Left ventricle myocardium superior (tissue), 1 donor: ENCODE measurements at places on chromosomes 1 and 21. TPM values are rescaled to one million over a fixed set of nuclear protein-coding genes. Genes with fewer than 3 reads are reported as not detected.

AXDND1 gene
- total RNA-seq = not detected

WDR64 gene
- not detected for total RNA-seq

GNAT2 gene
- not detected for total RNA-seq

RAB25 gene
- not detected for total RNA-seq

MAEL gene
- total RNA-seq = 0.87 TPM

TTC39A gene
- 18.0 TPM for total RNA-seq

B3GALT5 gene
- 0.10 TPM for total RNA-seq

SLC19A2 gene
- 18.2 TPM for total RNA-seq

ARHGAP30 gene
- 3.7 TPM for total RNA-seq

- DNase-seq = no peak
Measured at GRCh38 chr1:67191668-67192520, 25.6 kb downstream of the IL23R start.

DNA sequence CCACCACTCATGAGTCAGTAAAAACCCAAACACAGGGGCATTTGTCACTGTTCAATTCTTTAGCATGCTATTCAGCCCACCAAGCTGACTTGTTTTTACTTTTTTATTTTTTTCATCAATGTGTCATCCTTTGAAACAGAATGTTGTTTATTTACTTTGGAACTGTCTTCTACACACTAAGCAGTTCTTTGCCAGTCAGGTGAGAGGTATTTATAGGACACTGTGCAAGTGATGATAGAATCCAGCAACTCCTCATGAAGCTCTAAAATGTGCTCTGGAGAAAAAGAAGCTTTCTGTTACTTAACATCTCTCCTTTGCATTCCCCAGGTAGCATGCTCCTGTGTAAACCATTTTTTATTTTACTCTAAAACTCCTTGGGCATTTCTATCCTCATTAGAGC lies 582.0 kb upstream of the TMPRSS15 start:
- no peak for DNase-seq

DNA sequence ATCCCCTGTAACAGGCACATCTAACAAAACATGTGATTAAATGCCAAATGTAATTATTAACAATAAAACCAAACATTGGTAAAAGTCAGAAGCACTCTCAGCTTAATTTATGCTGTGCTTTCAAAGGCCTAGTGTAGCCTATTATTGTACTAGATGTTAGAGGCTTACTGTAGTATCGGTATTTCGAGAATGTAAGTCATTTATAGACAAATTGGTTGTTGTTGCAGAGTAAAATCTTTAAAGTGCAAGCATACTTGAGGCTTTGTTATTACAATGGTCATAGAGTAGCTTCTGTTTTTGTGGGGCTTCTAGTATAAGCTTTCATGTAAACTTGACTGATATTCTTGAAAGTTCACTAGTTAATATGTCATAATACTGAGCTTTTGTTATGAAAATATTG lies 965.8 kb downstream of the PLA2G4A start:
- DNase-seq = no peak

GRCh38 chr1:28631713-28632112 lies 11.2 kb downstream of the TAF12 start:
- no peak for DNase-seq

GRCh38 chr1:15412175-15412800 lies 2.6 kb downstream of the EFHD2 start:
- no peak for DNase-seq

- no peak for DNase-seq
Measured at GRCh38 chr1:210445931-210446330, 117.2 kb downstream of the HHAT start.

GRCh38 chr1:216896146-216896545 lies 172.9 kb upstream of the ESRRG start:
- no peak for DNase-seq

- no peak for DNase-seq
Measured at GRCh38 chr1:41240781-41241353, 1.2 kb downstream of the SCMH1 start.

DNA sequence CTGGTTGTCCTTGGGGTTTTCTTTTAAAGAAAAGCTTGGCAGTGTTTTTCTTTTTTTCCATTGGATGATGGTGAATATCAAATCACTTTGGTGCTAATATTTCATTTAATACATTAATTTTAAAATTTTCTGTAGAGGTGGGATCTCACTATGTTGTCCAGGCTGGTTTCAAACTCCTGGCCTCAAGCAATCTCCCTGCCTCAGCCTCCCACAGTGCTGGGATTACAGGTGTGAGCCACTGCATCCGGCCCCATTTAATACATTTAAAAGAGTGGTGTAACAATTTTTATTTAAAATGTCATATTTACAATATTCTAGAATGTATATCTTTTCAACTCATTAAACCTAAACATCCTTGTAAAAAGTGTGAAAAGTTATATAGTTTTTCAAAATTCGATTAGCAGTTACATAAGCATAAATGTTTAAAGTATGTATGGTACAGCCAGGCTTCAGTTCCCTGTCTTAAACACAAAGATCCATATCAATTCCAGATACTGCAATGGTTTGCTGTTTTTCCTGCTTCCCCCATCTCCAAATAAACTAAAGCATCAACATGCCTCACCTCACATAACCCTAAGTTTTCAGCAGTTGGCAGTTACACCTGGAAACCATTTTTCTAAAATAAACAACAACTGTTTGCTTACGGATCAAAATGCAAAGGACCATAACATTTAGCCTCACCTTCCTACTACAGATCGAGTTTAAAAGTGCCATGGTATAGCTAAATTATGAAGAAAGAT lies 8.9 kb upstream of the LGALS8 start:
- no peak for DNase-seq

DNA sequence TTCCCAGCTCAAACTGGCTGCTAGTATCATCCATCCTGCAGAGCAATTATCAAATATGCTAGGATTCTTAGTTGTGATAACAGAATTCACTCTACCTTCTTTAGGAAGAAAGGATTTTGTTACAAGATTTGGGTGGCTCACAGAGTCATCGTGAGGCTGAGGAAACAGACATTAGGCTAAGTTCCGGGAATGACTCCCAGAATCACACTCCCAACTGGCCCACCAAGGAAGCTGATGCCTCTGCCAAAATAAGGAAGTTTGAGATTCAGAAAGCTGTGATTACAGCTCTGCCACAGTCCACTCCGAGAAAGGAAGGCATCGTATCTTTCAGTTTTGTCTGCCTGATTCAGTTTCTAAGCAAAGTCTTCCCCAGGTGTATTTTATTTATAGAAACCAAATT lies 50.6 kb upstream of the LYPLAL1 start:
- no peak for DNase-seq

- no peak for DNase-seq
Measured at GRCh38 chr1:44543064-44543744, 131.1 kb downstream of the TMEM53 start.

DNA sequence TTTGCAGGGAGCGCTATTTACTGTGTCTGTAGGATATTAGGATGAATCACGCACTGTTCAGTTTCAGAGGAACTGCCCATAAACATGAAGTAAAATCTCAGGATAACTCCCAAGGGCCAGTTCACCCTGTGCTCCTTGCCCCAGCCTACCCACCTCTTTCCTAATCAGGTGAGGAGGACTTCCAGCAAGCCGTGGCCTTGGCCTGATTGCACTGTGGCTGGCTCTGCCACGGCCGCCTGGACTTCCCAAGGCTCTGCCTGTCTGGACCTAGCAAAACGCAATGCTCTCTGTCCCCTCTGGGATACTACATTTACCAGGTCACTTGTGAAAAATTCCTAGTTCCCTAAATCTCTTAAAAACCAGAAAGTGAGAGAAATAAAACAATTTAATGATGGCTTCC lies 7.4 kb upstream of the ASCL5 start:
- DNase-seq = no peak

DNA sequence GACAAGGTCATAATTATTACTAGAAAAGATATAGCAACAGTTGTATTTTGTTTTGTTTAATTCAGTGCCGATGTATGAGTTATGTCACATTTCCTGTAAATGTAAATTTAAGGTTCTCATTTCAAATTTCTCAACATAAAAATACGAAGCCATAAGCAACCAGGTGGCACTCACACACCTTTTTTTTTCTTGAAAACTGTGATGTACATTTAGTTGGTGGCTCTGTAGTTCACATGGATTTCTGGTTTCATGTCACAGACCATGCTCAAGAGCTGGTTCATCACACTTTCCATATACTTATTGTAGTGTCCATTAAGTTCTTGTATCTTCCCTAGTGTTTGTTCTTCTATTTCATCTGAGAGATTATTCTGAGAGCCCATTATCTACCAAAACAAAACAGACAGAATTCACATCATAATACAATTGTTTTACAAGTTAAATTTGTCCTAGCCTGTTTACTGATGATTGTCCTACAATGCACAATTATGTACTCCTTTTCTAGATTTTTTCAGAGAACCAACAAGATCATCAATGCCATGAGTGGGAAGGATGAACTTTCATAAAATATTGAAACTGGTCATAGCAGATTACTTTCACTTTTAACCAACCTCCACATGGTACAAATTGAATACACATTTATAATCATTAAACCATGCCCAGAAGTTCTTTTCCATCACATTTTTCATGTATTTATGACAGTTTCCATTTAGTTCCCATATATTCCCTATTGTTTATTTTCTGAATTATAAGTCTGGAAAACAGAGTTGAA lies 17.1 kb downstream of the ATP6V1G3 start:
- DNase-seq = no peak

GRCh38 chr1:205587581-205587980 lies 44.2 kb downstream of the ELK4 start:
- no peak for DNase-seq

GRCh38 chr1:43443197-43443946 lies 10.4 kb downstream of the HYI start:
- DNase-seq = no peak

DNA sequence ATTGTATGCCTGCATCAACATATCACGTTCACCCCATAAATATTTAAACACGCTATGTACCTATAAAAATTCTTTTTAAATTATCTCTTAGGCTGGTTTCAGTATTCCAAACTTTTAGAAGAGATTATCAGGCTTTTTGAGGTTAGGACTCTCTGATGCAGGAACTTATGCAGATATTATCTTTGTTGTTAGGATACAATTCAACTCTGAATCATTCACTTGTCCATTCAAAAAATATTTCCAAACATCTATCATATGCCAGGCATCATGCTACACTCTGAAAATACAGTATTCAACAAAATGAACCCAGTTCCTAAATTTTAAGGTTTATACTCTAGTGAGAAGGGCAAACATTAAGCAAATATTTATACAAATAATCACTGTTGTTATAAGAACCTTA lies 40.5 kb downstream of the ASH1L start:
- DNase-seq = no peak

DNA sequence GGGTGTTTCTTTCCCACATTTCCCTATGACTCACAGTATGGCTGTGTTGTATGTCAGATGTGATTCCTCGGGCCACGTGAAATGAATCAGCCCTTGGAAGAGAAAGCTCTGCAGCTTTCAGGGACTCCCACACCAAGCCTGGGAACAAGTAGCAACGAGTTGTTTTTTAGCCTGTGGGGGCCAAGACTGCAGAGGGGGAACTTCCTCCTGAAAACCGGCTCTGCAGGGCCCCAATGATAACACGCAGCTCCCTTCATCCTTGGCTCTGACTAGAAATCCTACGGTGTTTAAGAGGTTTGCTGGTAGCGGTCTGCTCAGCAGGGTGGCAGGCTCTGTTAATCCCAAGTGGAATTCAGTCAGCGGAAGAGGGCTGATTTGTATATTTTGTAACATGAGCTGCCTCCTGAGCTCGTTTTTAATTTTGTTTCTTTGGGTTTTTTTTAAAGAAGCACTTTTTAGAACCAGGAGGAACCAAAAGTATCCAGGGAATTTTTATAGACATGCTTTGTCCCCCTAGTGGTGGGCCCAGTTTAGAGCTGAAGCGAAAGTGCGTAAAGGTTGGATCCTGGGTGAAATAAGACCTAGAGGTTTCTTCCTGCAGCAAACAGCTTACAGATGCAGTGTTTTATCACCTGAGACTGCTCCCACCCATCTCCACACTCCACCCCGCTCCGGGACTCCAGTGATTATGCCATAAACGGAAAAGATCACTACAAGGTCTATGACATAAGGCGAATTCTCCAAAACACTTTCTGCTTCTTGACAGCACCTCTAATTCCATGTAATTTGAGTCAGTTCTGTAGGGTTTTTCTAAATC lies 48.8 kb downstream of the LAMC2 start:
- DNase-seq = peak; percentile 57

DNA sequence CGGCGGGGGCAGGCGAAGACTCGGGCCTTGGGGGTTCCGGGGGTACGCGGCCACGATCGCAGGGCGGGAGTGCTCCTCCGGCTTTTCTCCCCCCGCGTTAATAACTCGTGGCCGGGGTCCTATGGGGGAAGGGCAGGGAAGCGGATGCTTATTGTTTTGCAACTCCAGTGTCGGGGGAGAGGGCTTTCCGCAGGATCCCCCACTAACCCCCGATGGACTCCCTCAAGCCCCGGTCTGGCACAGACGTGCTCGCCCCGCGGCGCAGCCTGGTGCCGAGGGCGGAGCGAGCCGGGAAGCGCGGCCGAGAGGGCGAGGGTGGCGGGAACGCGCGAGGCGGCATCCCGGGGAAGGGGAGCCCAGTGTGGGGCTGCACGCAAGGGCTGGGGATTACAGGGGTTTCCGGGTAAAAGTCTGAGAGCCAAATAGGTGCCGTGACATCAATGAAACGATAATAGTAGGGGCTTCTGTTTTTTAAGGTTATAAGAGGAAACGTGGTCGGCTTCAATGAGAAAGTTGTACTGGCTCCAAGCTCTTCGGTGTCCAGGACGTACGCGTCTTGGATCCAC lies 772 bp downstream of the UCK2 start:
- peak; percentile 57 for DNase-seq

- DNase-seq = no peak
Measured at GRCh38 chr1:117674521-117675400, 68.9 kb downstream of the TENT5C start.

DNA sequence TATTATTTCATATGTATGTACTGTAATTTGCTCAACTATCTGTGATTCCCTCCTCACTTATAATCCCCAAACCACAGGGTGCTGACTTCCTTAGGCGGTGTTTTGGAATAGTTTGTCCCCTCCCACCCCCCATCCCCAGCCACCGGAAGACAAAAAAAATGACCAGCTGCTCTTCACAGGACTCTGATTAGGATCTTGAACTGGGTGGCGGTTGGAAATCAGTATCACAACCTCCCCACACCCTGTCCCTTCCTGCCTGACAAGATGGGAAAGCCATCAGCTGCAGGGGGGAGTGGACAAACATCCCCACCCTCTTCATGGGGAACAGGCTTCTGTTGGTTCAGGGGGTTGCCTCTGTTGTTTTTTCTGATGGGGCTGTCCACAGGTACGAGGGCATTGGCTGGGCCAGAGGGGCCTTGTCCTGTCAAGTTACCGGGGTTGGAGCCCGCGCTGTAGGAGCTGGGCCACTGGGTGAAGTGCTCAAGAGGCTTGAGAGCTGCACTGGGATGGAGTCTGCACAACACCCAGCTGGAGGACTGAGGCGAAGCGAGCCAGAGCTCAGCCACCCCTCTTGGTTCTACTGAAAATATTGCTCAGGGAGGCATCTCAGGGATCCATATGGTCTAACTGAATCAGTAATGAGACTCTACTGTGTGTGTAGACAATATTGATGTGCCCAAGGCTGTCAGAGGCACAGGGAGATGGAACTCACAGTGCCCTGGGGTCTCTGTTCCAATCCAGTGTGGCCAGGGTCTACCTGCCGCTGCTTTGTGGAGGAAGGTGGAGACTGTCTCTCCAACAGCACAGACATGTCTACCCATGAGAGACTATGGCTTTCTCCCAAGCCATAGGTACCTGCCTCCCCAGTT lies 28.2 kb downstream of the NAV1 start:
- no peak for DNase-seq
